ENCODE measurements at places on chromosomes 16 and 17.

GRCh38 chr17:49832840-49833599 is 14.8 kb downstream of the TAC4 start:
- DNase-seq: no peak

DNA sequence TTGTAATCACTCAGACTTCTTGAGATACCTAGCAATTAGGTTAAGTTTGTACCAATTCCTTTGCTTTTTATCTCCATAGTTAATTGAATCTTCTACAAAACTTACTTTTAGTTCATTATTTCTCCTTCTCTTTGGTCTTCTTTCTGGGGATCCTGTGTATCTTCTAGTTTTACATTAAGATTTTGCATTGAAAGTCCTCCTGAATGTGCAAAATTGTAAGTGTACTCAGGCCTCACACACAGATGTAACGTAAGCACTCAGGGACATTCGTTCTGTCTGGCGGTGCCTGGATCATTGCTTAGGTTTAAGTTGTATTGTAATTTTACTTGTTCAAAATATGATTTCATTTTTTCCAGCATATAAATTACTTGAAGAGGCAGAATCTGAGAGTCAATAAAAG is 222.6 kb upstream of the CPHXL start:
- DNase-seq: no peak

- no peak for DNase-seq
These were observed 7.5 kb downstream of the ZNHIT3 start for GRCh38 chr17:36493956-36494355.

GRCh38 chr16:22683730-22684573 is 130.0 kb upstream of the HS3ST2 start:
- DNase-seq: no peak

- DNase-seq: no peak
These were observed 11.0 kb upstream of the ABAT start for GRCh38 chr16:8663192-8664089.

- DNase-seq: no peak
These were observed at the start of gene EVPLL for GRCh38 chr17:18377437-18378204. Gene EVPLL (plus strand): TSS chr17:18377778. CDS start chr17:18380938, 3,160 bp downstream.

- DNase-seq: no peak
These were observed 325.3 kb downstream of the UTP18 start for GRCh38 chr17:51585514-51586104.

- no peak for DNase-seq
These were observed 2.8 kb downstream of the RASD1 start for GRCh38 chr17:17493249-17493985.

- no peak for DNase-seq
These were observed 167.7 kb downstream of the ZNF423 start for GRCh38 chr16:49688036-49688697.

GRCh38 chr17:58279736-58280479 is 827 bp downstream of the MPO start:
- no peak for DNase-seq

DNA sequence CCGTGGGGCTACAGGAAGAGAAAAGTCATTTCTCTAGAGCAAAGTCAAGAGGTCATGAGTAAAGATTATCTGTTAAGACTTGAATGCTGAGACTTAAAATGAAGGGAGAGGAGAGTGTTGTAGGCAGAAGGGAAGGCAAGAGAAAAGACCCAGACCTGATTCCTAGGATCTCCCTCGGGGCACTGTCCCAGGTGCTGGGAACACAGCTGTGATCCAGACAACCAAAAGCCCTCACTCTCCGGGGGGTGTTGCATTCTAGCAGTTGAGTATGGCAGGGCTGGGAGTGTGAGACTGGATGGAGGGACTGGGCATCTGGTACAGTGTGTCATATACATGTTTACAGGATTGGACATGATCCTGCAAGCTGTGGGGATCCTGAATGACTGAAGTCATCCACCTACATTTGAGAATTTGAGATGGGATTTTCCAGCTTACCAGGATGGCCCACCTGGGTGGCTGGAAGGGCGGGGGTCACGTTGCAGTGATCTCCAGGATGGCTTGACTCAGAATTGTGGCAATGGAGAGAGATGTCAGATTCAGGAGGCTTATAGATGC is 29.1 kb downstream of the ARSG start:
- no peak for DNase-seq

- peak; percentile 8 for DNase-seq
These were observed at the start of gene WNT3 for GRCh38 chr17:46818316-46818928. Gene WNT3 (minus strand): TSS chr17:46818692. CDS start chr17:46818597, 95 bp downstream.

All from effector memory CD4-positive, alpha-beta T cell (primary cell).